ENCODE measurements at places on chromosomes 4 and X.

DNA sequence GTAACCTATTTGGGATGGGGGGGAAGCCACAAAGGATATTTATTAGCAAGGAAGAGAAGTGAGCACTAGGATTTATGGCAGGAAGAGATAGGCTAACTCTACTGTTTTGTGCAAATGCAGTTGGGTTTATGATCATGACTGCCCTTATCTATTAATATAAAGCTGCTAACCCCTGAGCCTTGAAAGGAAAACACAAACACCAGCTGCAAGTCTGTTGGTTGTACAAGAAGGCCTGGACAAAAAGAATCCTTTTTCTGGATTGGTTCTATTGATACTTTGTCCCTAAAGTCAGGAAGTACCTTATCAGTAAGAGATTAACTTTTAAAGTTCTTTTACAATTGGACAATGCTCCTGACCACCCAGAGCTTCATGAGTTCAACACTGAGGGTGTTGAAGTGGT, 188.8 kb downstream of the LRBA start:
- DNase-seq: no peak

GRCh38 chr4:182242787-182243186, 415 bp upstream of the TENM3 start:
- no peak for DNase-seq

DNA sequence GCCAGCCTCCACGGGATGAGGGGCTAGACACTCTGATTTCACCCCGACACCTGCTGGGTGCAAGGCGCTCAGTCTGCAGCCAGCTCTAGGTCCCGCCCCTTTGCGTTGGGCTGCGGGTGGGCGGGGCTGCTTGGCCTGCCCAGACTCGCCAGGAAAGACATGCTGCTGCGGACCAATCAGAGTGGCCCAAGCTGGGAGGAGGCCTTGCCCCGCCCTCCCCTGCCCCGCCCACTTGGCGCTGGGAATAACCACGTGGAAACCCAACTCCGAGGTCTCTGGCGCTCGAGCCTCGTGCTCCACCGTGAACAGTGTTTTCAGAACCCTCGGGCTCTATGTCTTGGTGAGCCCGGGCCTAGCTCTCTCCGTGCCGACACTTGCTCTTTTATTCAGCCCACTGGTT, 5.3 kb upstream of the VMA21 start:
- DNase-seq: no peak

GRCh38 chr4:945274-946102, 13.2 kb downstream of the TMEM175 start:
- no peak for DNase-seq

DNA sequence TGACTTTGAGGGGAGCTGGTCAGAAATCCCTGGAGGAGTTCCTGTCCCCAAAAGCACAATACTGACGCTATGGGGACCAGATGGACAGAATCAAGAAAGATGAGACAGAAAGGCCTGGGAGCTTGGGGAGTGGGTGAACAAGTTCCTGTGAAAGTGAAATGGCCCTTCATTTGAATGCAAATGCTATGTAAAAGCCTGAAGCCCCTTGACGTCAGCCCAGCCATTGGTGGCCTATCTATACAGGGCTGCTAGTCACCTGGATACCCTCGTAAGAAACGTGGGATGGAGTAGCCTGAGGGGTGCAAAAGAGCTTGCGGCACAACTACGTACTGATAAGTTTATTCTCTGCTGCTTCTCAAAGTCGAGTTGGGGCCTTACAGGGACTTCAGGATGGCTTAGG, at the start of gene CDX4:
TSS of gene CDX4 (plus strand) at position 223 of the 400 bp plus-strand sequence. CDS start 201 bp downstream, outside the sequence.
- no peak for DNase-seq

GRCh38 chrX:15271757-15272156, 1.9 kb upstream of the ASB9 start:
- DNase-seq: no peak

DNA sequence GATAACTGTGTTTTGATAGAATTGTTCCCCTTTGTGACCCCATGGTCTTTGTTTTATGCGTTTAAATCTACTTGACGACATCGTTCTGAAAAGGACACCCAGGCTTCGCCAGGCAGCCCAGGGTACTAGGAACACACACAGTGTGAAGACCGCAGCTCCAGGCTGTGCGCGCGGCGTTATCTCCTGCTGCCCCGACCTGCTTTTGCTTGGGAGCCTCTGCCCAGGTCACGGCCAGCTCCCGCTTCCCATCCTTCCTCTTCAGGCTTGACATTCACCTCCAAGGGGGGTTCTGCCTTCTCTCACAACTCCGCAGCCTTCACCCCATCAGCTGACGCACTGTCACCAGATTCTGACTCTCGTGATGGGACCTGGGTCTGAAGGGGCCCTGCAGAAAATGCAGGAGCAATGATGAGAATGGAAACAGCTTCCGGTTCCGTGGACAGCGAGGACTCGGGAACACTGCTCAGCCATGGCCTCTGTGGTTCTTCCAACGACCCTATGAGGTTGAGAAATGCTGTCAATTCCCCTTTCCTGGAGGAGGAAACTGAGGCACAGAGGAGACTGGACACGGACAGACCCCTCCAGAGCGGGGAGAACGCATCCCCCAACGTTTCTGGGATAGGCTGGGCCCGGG, 536 bp upstream of the HTRA3 start:
- DNase-seq: no peak

- no peak for DNase-seq
Measured at GRCh38 chrX:9525511-9526248, 60.8 kb downstream of the TBL1X start.

GRCh38 chr4:122691988-122692387, 40.5 kb upstream of the BBS12 start:
- no peak for DNase-seq

GRCh38 chrX:97374266-97374665, 490.6 kb downstream of the RPA4 start:
- DNase-seq: no peak

GRCh38 chrX:55867708-55868107, 150.2 kb downstream of the RRAGB start:
- no peak for DNase-seq

DNA sequence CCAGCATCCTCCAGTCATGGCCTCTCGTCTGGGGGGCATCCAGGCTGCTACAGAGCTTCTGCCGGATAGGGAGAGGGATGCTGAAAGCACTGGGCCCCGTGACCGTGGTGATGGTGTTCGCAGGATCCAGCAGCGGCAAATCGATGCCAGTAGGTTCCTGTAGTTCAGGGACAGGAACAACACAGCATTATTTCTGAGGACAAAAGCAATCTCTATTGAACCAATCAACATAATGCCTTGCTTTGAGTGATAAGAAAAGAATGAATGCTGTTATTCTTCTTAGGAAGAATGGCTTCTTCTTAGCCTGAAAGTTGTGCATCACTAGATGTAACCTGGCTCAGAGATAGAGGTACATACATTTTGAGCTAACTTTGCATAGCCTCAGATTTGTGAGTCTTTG, 378.6 kb downstream of the UNC5C start:
- no peak for DNase-seq

DNA sequence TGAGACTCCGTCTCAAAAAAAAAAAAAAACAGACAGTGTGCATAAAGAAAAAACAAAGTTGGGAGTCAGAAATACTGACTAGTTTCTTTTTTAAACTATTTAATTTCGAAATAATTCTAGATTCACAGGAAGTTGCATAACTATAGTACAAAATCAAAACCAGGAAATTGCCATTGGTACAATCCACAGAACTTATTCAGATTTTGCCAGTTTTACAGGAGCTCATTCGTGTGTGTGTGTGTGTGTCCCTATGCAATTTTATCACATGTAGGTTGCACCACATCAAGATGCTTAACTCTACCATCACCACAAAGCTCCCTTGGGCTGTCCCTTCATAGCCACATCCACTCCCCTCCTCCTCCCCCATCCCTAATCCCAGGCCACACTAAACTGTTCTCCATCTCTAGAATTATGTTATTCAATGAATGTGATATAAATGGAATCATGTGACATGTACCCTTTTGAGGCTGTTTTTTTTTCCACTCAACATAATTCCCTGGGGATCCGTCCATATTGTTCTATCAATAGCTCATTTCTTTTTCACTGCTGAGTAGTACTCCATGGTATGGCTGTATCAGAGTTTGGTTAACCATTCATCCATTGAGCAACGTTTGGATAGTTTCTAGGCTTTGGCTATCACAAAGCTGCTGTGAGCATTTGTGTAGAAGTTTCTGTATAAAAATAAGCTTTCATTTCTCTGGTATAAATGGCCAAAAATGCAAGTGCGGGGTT, 16.3 kb upstream of the DDX3X start:
- DNase-seq: no peak

GRCh38 chrX:16578218-16578617, 71.7 kb upstream of the S100G start:
- DNase-seq: no peak

DNA sequence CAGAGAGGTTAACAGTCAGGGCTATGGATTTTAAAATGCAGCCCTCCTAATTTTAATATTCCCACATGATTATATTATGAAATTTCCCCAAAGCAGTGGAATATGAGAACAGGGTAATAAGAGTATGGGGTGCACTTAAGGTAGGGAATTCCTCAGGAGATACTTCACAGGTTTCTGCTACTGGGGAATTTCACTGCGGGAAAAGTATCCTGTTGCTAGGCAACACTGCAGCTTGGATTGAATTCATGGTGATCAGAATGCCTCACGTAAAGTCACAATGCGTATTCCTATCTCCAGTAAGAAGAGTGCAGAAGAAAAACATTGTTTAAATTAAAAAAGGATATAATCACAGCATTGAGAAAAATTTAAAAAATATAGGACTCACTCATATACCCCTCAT, 398.1 kb upstream of the RPS6KA3 start:
- no peak for DNase-seq

DNA sequence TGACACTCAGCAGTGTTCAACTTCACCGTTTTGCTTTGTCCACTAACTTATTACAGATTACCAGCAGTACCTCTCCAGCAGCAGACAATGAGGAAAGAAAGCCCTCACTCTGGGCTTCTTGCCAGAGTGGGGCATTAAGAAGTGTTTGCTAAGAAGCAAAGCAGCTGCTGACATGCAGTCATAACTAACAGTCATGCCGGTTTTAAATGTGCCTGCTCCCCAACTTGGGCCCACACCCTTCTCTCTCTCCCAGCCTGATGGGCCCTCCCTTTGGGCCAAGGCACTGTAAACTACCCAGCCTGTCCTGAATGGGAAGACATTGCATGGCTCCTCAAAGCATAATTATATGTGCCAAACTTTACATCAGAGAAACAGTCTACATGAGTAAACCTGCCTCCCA, 54.6 kb upstream of the HHIP start:
- no peak for DNase-seq

DNA sequence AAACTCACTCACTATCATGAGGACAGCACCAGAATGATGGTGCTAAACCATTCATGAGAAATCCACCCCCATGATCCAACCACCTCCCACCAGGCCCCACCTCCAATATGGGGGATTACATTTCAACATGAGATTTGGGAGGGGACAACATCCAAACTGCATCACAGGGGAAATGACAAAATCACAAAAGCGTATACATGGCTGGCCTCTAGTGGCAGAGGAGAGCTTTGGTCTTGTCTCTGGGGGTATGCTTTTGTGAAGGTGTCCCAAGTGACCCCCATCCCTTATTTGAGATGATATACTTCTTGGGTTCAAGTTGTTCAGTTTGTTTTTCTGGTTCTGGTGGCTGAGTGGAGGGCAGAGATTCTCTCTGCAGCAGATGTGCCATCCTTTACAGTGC, 8.5 kb upstream of the SETD7 start:
- DNase-seq: no peak

DNA sequence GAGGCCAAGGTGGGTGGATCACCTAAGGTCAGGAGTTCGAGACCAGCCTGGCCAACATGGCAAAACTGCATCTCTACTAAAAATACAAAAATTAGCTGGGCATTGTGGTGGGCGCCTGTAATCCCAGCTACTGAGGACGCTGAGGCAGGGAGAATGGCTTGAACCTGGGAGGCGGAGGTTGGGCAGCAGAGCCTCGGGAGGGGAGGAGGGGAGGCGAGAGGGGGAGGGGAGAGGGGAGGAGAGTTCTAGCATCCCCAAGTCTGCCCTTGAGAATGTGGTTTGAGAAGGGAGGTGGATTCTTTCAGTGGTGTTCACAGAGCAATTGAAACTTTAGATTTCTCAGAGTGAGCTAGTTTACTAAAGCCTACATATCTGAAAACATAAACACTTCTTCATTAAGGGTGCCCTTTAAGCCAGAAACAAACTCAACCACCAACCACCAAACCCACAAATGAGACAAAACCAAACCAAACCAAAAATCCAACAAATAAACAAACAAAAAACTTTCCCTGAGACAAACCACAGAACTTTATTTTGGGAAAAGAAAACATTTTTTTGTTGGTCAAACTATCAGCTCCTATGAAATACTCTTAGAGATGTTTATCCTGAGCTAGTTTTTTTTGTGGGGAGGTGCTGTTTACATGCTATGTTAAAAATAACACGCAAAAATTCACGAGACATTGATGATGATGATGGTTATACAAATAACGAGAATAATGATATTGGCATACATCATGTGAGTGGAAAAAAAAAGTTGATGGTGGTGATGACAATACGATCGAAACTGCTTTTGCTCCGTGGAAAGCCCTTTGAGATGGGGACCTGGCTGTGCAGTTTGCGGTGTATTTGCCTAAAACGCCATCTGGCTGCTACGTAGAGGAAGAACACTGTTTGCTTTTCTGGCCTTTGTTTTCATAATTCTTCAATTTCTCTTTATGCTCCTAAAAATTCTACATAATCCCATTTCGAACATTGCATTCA, 98.2 kb upstream of the PRKX start:
- DNase-seq: no peak

DNA sequence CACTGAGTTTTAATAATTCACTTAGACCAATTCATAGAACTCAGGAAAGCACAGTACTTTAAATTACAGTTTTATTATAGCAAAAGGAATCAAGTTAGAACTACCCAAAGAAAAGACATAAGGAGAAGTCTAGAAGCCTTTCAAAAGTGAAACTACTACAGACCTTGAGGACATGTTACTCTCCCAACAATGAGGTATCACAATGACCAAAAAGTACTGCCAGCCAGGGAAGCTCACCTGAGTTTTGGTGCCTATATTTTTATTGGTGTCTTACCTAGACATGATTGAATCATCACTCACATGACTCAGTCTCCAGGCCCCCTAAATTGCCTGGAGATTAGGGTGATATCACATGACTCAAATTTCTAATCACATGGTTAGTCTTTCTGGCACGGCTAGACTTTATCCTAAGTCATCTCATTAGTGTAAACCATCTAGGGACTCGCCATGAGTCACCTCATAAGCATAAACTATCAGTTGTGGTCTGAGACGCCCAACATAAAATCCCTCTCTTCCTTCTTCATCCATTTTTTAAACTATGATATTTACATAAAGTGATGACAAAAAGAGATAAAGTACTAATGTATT, 372.3 kb downstream of the TMA16 start:
- no peak for DNase-seq

Measured in AG04449 (cell line).